ENCODE measurements at places on chromosomes 4 and X. TPM values are rescaled to one million over a fixed set of nuclear protein-coding genes. Genes with fewer than 3 reads are reported as not detected.

SPOCK3 gene
- 165 TPM for total RNA-seq

PDZD4 gene
- 440 TPM for total RNA-seq

APLN gene
- 14.4 TPM for total RNA-seq

PGAM4 gene
- not detected for total RNA-seq

CCNA2 gene
- total RNA-seq = 2.1 TPM

PCDH18 gene
- total RNA-seq = 5.3 TPM

FAM241A gene
- 1.3 TPM for total RNA-seq

TMEM31 gene
- 0.72 TPM for total RNA-seq

PDHA2 gene
- total RNA-seq = not detected

PAGE2 gene
- not detected for total RNA-seq

PF4V1 gene
- total RNA-seq = not detected

MAGEB10 gene
- total RNA-seq = not detected

TLR1 gene
- 4.4 TPM for total RNA-seq

TMSB15C gene
- 5.0 TPM for total RNA-seq

GPC3 gene
- total RNA-seq = 0.45 TPM

ABCG2 gene
- total RNA-seq = 7.1 TPM

INTU gene
- total RNA-seq = 30.5 TPM

SLC25A4 gene
- total RNA-seq = 134 TPM

GAGE2A gene
- not detected for total RNA-seq

GRIA2 gene
- total RNA-seq = 475 TPM

NR3C2 gene
- total RNA-seq = 67.5 TPM

P2RY10 gene
- total RNA-seq = not detected

SPIN2B gene
- 21.1 TPM for total RNA-seq

ZNF674 gene
- 11.3 TPM for total RNA-seq

MAGED4B gene
- total RNA-seq = 79.9 TPM

CXXC4 gene
- total RNA-seq = 12.8 TPM

CCSER1 gene
- total RNA-seq = 41.7 TPM

PAGE5 gene
- total RNA-seq = not detected

XG gene
- 0.16 TPM for total RNA-seq

KLB gene
- total RNA-seq = 0.07 TPM

CTAG1A gene
- not detected for total RNA-seq

PDGFRA gene
- total RNA-seq = 33.2 TPM

COPS4 gene
- total RNA-seq = 40.7 TPM

PTTG2 gene
- total RNA-seq = 4.2 TPM

PTCHD1 gene
- 9.0 TPM for total RNA-seq

PCYT1B gene
- total RNA-seq = 19.0 TPM

SHOX gene
- not detected for total RNA-seq

CT45A3 gene
- not detected for total RNA-seq

CDX4 gene
- total RNA-seq = not detected
